ENCODE measurements at places on chromosomes 4 and X. TPM values are rescaled to one million over a fixed set of nuclear protein-coding genes. Genes with fewer than 3 reads are reported as not detected.

- no peak for DNase-seq
These were observed 32.9 kb upstream of the PRPS2 start for GRCh38 chrX:12758291-12758690.

- no peak for DNase-seq
These were observed 41.3 kb downstream of the LRBA start for GRCh38 chr4:150973626-150974251.

- no peak for DNase-seq
These were observed 465.2 kb upstream of the IGFBP7 start for GRCh38 chr4:57575426-57575825.

- peak; percentile 31 for DNase-seq
These were observed 333.9 kb upstream of the FSTL5 start for GRCh38 chr4:162497564-162498167.

- DNase-seq = peak; percentile 45
These were observed 59.8 kb downstream of the ANK2 start for GRCh38 chr4:113109106-113109718.

- DNase-seq = no peak
These were observed 35.3 kb downstream of the RBPJ start for GRCh38 chr4:26356081-26356501.

Gene PDS5A
- polyA plus RNA-seq = 69.7 TPM

Gene WDFY3
- polyA plus RNA-seq = 54.0 TPM

Gene SLC2A9
- polyA plus RNA-seq = 11.3 TPM
